ENCODE measurements at places on chromosomes 1 and 21.

- DNase-seq, result no peak
Observed at GRCh38 chr21:44987886-44988606, 48.2 kb downstream of the SLX9 start.

- no peak for DNase-seq
Observed at GRCh38 chr1:64917328-64917861, 49.0 kb downstream of the JAK1 start.

- DNase-seq, result no peak
Observed at GRCh38 chr21:42839271-42840231, 39.8 kb downstream of the WDR4 start.

DNA sequence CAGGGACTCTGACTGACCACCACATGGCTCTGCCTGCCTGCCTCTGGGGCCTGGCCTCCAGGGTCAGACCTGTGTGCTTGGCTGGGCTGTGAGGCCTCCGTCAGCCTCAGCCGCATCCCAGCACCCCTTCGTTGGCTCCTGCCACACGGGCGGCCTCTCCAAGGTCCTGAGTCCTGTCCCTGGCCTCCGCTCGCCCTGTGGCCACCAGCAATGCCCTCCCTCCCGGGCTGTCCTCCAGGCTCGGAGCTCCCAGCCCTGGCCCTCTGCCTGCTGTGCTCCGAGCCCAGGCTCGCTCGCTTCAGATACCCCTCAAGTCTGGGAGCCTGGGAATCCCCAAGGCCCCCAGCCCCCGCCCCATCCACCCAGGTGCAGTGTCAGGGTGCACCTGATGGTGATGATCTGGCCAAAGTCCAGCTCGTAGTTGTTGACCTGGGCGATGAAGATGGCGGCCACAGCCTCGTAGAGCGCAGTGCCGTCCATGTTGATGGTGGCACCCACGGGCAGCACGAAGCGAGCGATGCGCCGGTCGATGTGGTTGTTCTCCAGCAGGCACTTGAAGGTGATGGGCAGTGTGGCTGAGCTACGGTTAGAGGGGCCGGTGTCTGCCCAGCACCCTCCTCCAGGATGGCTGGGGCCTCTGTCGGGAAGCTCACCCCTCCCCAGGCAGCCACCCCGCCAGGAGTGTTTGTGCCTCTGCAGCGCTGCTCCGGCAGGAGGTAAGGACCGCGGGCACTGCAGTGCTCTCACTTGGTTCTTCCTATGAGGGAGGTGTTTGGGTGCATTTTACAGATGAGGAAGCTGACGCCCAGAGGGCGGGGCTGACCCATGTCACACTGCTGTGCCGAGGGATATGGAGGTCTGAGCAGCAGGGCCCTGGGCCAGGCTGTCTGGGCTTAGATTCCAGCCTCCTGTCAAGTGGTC lies 28.5 kb downstream of the PODN start:
- no peak for DNase-seq

DNA sequence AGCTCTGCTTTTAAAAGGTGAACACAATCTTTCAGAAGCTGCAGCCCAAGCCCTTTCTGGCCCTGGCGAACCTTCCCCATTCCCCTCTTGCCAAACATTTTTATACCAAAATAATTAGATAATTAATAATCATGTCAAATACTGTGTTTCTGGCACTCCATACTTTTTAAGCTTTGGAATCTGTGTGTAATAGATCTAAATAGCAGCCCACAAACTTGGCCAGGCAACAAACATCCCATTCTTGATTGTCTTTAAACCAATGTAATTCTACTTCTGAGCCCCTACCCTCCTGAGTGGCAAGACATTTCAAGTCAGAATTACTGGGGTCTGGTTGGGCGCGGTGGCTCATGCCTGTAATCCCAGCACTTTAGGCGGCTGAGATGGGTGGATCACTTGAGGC lies 137.7 kb downstream of the NAV1 start:
- no peak for DNase-seq

DNA sequence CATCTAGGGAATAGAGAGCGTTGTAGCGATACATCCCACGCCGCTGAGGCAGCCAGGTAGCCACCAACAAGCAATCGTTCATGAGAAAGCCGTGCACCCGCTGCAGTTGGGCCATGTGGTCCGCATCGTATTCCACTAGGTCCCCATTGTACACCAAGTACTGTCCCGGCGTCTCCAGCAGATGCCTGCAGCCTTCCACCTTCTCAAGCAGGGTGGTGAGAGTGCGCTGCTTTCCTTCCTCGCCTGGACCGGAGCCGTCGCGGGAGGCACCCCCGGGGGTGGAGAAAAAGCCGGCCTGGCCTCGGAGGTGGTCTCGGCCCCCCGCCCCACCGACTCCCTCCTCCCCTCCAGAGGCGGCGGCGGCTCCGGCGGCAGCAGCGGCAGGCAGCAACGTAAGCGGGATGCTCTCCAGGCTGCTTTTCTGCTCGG lies 595 bp downstream of the EXOC8 start:
- no peak for DNase-seq

DNA sequence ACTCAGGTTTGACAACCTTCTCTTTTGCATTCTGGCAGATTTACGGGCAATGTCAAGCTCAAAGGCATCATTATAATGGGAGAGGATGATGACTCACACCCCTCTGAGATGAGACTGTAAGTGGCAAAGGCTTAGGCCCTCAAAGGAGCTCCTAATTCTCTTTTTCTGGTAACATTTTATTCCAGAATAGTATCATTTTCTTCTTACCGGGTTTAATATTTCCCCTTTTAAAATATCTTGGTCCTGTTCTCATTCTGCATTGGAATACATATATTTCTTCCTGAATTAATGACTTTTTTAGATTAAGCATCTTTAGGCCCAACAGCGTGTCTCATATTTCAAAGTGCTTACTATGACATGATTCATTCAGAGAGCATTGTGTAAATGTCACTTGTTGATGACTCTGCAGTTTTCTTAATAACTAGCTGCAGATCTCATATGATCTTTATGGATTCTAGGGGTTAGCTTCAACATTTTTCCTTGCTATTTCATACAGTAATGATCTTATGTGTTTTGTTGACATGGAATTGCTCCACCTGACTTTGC lies 1.7 kb downstream of the PITHD1 start:
- no peak for DNase-seq

Measured in stimulated activated CD4-positive, alpha-beta T cell treated with anti-CD3 and anti-CD28 coated beads, Interleukin-15, amount 100 ng/mL, for 48 hours (primary cell).